ENCODE measurements at places on chromosomes 1 and 21.
A peak's percentile ranks its signal among the peaks of the same experiment; 100 is the strongest.

DNA sequence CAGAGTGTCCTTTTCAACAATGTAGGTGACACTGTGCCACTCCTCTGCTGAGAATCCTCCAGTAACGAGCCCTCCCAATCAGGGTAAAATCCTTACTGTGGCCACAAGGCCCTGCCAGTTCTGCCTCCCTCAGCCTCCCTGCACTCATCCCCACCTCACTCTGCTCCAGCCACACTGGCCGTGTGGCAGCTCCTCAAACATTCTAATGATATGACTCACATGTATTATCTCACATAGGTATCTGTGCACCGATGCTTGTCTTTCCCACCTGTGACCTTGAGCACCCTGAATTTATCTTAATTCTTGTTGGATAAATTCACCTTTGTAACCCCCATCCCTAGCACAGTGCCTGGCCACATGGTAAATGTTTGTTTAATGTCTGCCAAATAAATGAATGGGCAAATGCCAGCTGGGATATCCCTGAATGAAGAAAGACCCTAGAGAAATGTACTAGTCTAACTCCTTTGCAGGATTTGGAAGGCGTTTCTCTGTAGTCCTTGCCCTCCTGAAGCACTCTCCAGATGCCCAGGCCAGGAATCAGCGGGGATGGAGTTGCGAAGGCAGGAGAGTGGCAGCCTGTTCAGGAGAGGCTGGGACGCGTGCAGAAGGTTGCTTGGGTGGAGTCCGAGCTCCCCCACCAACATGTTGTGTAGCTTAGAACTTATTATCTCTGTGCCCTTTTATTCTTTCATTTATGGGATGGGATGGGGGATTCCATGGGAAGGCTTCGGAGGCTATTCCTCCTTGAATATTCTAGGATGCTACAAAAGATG lies 106.0 kb downstream of the TMEM53 start:
- no peak for DNase-seq

DNA sequence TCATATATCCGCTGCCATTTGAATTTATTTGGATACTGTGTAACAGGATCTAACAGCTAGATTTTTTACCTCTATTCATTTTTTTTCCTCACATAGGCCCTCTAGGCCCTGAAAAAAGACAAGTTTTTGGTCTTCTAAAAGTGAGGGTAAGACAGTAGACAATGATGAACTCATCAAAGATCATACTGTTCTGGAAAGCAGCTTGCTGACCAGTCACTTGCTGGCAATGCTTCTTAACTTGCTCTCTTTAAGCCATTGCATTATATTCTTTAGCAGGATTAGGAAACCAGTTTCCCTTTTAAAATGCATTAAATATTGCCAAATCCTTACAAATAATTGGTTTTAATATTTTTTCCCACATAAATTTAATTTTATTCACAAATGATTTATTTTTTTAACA lies 65.5 kb downstream of the SYT14 start:
- DNase-seq, result no peak

GRCh38 chr1:9182784-9183257 lies 51.8 kb upstream of the H6PD start:
- DNase-seq, result no peak

- DNase-seq, result peak; percentile 76
These were observed 193.0 kb downstream of the CACNA1E start for GRCh38 chr1:181676269-181676668.

DNA sequence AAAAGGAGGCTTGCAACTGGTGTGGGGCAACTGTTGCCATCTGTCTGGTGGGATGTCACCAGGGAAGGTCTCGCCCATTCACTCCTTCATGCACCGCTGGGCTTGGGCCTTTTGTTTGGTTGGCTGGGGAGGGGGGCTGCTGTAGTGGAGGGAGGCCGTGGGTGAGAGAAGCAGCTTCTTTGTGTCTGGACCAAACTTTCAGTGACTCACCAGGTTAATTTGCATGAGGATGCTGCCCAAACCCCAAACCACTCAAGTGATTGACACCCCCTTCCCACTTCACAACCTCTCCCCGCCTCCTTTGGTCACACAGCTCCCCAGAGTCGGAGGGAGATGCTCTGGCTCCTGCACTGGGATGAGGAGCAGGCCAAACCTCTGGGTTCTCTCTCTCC lies 19.7 kb downstream of the BTG2 start:
- DNase-seq, result peak; percentile 60

GRCh38 chr1:62433861-62434617 lies 2.8 kb upstream of the USP1 start:
- no peak for DNase-seq

- DNase-seq, result no peak
These were observed 367.4 kb downstream of the CAMTA1 start for GRCh38 chr1:7152655-7153054.

DNA sequence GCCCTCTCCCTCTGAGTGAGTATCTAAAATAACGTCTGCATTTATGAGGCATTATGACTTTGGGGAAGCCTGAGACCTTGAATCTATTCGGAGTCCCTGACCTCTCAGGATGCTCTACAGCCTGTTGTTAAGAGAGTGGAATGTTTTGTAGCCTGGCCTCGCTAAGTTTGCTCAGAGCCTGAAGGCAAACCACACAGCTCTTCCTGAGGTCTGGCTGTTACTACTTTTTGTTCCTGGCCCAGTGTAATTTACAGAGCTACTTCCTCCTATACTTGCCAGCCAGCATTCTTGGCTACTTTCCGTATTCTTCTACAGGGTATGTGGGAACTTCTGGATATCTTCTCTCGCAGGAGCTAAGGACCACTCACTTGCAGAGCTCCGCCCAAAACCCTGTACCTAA lies 3.6 kb upstream of the ZMYM4 start:
- peak; percentile 9 for DNase-seq

DNA sequence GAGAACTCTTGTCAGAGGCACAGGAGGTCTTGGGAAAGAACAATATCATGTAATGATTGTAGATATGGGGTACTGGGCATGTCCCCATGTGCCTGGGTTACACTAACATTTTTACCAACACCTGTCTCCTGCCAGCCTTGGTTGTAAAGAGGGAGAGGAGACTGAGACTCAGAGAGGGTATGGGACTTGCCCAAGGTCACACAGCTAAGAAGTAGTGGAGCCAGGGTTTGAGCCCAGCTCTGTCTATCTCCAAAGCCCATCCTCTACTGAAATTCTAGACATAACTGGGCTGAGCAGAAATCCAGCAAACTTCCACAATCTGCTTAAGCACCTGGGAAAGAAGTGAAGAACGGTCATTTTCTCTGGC lies 2.6 kb upstream of the THEMIS2 start:
- no peak for DNase-seq

DNA sequence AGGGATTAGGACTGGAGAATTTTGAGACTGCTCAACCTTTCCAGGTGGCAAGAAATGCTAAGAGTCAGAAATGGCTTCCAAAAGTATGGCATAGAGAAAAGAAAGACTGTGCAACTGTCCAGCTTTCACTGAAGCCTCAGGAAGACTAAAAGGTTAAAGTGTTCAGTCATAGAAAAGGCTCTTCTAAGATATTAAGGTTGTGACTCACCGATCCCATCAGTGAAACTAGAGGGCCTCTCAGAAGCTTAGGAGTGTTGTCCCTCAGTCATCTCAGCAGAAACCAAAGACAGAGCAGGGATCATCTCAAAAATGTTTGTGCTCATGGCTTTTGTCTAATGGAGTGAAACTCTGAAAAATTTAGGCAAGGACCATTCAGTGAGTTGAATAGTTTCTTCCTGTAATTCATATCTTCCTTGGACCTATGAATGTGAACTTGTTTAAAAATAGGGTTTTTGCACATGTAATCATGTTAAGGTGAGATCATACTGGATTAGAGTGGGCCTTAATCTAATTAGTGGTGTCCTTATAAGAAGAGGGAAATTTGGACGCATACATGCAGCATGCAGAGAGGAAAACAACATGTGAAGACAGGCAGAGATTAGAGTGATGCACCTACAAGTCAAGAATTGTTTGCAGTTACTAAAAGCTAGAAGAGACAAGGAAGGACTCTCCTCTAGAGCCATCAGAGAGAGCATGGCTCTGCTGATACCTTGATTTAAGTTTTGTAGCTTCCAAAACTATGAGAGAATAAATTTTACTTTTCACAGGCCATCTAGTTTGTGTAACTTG lies 71.3 kb downstream of the RPE65 start:
- no peak for DNase-seq

- no peak for DNase-seq
These were observed 42.2 kb downstream of the SPATA17 start for GRCh38 chr1:217673387-217673786.

GRCh38 chr1:228540161-228540917 lies 53.2 kb downstream of the RNF187 start:
- no peak for DNase-seq

GRCh38 chr1:154941333-154942013 lies 5.0 kb upstream of the PMVK start:
- no peak for DNase-seq

- DNase-seq, result no peak
These were observed 40.4 kb downstream of the NIBAN1 start for GRCh38 chr1:184933944-184934343.

- peak; percentile 48 for DNase-seq
These were observed 24.2 kb upstream of the CTBS start for GRCh38 chr1:84598418-84598817.

- DNase-seq, result no peak
These were observed 75.5 kb downstream of the CAMK2N1 start for GRCh38 chr1:20410503-20410902.
